Stimulated activated CD8-positive, alpha-beta memory T cell treated with anti-CD3 and anti-CD28 coated beads, Interleukin-4, amount 100 ng/mL, for 24 hours (primary cell): ENCODE measurements at places on chromosomes 7 and 10.

DNA sequence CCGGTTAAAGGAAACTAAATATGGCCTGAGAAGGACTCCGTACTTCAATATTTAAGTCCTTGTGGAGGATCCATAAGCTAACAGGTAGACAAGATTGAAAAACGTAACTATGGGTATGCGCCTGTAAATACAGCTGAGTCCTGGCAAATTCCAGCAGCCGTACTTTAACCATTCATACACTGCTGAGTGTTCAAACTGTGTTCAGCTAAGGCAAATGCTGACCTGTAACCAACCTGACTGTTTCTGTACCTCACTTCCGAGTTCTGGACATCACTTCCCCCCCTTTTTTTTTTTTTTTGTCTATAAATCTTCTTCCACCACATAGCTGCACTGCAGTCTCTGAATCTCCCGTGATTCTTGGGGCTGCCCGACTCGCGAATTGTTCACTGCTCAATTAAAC lies 69.1 kb downstream of the SRPK2 start:
- DNase-seq, result no peak

DNA sequence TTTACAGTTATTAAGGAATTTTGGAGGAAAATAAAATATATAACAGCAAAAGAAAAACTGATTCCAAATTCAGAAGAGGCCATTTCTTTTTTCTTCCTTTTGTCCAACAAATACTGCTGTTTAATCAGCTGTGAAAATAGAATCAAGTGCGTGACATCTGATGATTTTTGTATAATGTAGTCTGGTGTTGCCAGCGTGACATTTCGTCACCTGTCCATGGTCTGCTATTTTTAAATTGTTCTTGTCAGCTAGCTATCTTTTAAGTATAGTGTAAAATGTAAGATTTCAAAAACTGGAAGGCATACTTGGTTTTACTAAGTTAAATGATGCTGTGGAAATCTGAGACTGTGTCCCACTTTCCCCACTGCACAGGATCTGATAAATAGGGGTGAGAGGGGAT lies 105.9 kb downstream of the CPEB3 start:
- DNase-seq, result no peak

- no peak for DNase-seq
Measured at GRCh38 chr10:69146759-69147158, 22.8 kb downstream of the VPS26A start.

- DNase-seq, result no peak
Measured at GRCh38 chr7:85229544-85229943, 42.7 kb upstream of the SEMA3D start.

- DNase-seq, result no peak
Measured at GRCh38 chr10:119754085-119754484, 28.2 kb downstream of the INPP5F start.

DNA sequence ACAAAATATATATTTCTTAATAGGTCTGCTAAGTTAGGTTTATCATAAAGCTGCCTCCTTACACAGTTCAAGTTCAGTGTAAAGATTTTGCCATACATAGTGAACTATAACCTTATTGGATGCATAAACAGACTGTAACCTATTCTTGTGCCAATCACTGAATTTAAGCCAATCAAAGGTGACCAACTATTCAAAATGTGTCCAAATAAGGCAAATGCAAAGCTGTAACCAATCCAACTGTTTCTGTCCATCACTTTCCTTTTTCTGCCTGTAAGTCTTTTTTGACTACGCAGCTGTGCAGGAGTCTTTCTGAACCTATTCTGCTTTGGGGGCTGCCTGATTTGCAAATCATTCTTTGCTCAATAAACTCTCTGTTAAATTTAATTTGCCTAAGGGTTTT lies 11.6 kb upstream of the DNMBP start:
- DNase-seq, result no peak

GRCh38 chr10:23199768-23200511 lies 7.8 kb downstream of the PTF1A start:
- DNase-seq, result no peak

GRCh38 chr10:58266003-58266825 lies 1.5 kb downstream of the IPMK start:
- no peak for DNase-seq

DNA sequence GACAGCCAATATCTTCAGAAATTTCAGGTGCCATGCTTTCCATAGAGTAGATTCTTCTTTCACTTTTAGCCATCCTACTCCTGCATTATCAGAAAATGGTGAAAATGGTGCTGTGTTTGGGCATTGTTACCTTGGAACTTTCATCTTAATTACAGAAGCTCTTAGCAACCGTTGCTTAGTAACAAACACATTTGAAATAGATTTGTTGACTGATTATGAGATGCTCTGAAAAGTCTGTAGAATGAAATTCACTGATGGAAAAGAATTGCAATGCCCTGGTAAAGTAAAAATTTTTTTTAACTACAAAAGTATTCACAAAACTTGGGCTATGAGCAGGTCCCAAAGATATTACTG lies 249.3 kb upstream of the NEBL start:
- DNase-seq, result no peak

GRCh38 chr7:422191-422885 lies 97.3 kb downstream of the PDGFA start:
- no peak for DNase-seq

DNA sequence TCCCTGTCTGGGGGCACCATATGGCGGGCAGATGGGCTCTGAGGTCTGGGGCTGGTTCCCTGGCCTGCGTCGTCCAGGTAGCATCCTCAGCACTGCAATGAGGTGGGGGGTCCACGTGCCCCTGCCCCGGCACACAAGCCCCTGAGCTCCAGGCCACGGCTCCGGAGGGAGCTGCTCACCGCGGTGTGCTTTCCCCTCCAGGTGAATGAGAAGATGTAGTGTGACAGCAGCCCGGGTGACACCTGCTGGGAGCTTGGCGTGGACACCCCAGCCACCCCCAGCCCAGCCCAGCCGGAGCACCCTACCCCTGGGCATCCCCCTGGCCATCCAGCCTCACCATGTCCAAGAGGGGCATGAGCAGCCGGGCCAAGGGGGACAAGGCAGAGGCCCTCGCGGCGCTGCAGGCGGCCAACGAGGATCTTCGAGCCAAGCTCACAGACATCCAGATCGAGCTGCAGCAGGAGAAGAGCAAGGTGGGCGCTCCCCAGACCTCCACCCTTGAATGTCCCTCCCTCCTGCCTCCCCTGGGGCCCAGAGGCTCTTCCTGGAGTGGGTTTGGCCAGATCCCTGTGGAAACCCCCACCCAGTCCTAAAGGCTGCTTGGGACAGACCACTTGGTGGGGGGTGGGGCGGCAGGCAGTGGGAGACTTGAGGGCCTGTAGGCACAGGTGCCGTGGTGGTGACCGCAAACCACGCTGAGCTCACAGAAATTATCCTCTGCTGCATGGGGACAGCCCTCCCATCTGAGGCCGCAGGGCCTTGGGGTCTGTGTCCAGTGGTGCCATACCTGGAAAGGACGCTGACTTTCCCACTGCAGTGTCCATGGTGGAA lies 38.9 kb downstream of the JAKMIP3 start:
- DNase-seq, result no peak

- no peak for DNase-seq
Measured at GRCh38 chr7:91064938-91065337, 199.3 kb upstream of the FZD1 start.

DNA sequence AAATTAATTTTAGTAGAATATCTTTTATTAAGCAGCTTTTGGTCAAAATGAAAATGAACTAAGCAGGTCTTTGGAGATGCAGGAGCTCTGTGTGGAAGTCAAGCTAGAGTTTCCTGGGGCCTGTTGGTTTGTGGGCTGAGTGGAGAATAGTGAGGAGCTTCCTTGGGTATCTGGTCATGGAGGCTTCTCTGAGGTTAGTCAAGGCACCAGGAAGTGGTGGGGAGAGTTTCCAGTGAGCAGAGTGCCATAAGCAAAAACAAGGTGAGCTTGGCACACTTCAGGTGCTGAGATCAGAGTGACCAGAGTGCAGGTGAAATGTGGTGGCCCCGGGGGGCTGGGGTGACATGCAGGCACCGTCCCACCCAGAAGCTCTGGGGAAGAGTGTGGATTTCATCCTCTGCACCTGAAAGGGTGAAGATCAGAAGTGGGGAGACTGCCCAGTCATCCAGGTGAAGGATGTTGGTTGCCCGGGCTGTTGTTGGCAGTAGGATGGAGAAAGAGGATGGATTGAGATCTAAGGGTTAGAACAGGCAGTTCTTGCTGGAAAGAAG lies 77.4 kb downstream of the WDR37 start:
- DNase-seq, result no peak

DNA sequence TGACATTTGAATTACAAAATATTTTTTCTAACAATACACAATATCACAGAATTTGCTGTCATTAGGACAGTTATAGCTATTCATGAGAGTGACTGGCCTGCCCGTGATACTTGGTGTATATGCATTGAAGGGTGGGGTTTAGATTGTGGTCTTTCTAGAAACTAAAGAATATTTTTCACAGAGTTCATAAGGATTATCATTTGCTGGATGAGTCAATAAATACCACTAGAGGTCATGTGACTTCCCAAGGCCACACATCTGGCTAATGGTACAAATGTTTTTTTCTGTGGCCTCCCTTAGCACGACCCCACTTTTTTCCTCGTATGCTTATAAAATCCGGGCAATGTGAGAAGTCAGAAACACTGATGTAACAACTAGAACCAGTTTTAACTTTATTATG lies 5.2 kb downstream of the OPTN start:
- DNase-seq, result no peak

DNA sequence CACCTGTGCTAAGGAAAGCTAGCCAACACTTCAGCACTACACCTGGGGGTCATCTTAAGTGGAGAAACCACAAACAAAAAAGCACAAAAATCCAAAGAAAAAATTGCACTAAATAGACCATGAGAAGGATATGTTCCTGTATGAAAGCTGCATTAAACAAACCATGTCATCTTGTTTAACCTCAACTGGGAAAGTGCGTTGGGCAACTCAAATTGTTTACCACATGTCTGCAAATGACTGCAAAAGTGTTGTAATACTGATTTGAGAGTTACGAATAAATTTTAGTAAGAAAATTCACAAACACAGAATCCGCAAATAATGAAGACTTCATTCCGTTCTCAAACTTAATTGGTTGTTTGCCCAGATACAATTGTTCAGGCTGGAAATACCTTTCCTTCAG lies 111.9 kb upstream of the EGFR start:
- DNase-seq, result no peak

GRCh38 chr10:63166742-63167258 lies 33.7 kb downstream of the NRBF2 start:
- DNase-seq, result no peak

- no peak for DNase-seq
Measured at GRCh38 chr7:158617737-158618128, 30.1 kb upstream of the PTPRN2 start.

DNA sequence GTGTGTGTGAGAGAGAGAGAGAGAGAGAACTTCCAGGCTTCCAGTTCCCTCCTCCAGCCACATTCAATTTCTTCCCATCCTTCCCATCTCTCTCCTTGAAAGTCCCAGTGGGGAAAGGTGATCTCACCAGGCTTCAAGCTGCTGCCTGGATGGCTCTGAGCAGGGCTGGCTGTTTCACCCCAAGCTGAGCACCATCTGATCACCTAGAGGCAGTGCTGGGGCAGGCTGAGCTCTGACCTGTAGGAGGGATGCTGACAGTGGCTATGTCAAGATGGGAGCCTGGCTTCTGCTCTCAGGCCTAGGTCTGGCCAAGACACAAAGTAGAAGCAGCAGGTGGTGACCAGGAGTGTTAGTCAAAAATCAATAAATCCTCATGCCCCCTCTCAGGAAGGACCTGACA lies 370.8 kb downstream of the PLXNA4 start:
- no peak for DNase-seq

- DNase-seq, result no peak
Measured at GRCh38 chr7:84705706-84706105, 481.1 kb downstream of the SEMA3D start.

DNA sequence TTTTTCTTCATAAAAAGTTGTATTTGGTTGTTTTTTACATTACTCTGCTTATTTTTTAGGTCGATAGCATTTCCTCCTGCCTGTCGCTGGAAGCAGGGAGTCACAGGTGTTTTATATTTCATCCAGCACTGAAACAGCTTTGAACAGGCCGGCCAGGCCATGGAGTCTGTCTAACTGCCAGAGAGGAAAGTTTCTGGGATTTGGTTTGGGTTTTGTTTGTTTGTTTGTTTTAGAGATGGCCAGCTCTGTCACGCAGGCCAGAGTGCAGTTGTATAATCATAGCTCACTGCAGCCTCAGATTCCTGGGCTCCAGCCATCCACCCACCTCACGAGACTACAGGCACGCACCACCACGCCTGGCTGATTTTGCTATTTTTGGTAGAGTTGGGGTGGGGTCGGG lies 23.4 kb downstream of the PROSER2 start:
- DNase-seq, result no peak

- DNase-seq, result no peak
Measured at GRCh38 chr7:66950763-66951162, 29.7 kb downstream of the TMEM248 start.

DNA sequence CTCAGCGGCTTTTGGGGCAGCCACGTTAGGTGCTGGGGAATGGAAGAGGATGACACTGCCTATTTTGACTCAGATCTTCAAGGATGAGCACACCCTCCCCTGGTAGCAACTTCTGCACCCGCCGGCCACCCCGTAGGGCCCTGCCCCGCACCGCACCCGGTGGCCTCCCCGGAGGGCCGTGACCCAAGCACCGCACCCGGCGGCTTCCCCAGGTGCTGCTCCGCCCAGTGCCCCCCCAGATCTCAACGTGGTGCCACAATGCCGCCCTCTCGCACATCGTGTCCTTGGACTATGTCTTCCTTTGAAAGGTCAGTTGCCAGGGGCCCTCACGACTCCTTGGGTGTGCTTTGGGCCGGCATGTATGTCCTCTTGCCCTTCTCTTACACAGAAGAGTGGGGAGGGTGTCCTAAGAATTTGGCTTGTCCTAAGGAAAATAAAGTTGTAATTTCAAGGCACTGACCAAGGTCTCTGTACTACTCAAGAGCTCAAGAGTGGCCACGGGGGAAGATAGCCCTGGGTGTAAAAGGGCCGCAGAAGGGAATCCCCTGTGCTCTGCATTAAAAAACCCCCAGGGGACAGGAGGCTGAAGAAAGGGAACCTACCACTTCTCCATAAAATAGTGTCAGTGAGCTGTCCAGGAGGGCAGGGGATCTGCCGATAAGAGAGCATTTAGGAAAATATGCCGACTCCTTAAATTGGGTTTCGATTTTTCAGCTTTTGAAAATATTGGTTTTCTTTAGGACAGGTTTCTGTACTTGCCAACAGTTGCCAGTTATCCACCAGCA lies 1.6 kb upstream of the LANCL2 start:
- no peak for DNase-seq

DNA sequence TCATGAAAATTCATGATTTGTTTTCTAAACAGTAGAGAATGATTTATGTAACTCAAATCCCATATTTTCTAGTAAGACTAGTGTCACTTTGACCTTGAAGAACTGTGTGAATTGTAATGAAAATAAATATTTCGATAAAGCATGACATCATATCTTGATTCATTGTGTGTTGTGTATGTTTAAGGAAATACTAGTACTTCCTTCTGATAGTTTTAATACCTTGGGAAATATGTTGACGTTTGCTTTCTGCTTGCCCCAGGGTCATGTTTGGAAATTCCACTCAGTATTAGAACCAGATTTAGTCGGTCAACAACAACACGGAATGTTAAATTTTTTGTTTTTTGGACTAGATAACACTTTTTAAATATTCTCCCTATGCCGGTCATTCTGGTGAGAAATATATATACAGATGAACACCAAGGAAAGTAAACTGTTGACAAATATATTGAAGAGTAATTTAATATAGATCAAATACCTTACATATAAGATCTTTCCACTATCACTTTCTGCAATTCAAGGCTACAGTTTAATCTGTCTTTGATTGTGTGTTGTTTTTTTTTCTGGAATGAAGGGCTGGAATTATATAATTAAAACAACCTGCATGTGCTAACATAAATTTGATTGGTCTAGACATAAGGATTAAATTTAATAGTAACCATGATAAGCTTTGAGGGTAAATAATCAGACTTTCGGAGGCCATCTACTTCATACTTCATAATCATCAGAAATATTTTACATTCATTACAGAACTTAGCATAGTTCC lies 126.2 kb downstream of the MDFIC start:
- no peak for DNase-seq
